Activated gamma-delta T cell treated with anti-CD3 and anti-CD28 coated beads, Interleukin-2, amount 50 U/mL, for 16 hours (primary cell): ENCODE measurements at places on chromosomes 11 and 22.

DNA sequence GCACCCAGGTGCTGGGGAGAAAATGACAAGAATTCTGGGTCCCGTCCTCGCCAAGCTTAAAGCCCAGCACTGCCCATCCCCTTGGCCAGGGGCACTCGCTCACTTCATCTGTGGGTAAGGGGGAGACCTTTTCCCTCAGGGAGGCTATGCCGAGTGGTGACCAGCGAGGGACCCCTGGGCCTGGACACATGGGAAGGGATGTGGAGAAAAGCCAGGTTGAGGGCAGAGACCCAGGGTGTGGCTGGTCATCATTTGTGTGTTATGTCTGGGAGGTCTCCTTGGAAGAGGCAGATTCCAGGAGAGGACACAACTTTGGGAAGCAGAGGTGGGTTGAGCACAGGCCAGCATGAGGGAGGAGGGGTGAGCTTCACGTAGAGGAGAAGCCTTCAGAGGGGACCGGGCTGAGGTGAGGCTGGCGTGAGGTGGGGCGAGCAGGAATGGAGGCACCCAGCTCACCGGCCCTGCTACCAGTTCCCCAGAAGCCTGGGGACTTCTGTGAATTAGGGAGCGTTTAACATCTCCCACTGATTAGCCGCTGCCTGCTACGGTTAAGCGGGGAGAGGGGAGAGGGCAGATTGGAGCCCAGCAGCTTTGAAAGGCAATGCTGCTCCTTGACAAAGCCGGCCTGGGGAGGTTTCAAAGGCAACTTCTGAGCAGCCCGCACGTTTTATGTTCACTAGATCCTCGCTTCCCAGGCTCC lies 25.8 kb upstream of the NECTIN1 start:
- DNase-seq: no peak

GRCh38 chr22:21702700-21703683 lies 32.6 kb downstream of the YPEL1 start:
- no peak for DNase-seq

- no peak for DNase-seq
These were observed 72.8 kb downstream of the LRRC32 start for GRCh38 chr11:76597533-76598425.

- DNase-seq: no peak
These were observed 142.6 kb downstream of the BRD1 start for GRCh38 chr22:49685116-49685515.

DNA sequence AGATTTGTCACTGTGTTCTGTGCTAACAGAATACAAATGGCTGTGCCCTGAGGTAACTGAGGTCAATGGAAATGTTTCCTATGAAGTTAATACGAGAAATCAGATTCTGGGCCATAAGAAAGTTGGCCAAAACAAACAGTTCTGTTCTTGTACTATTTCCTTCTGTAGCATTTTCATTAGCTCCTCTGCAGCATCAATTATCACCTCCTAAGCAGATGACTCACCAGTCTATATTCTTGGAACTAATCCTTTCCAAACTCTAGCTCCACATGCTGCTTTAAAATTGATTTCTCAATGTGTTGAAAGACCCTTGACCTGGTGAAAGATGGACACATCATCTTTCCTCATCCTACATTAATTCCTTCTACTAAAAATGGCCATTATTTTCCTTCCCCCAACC lies 736.0 kb downstream of the NELL1 start:
- no peak for DNase-seq

- peak; percentile 35 for DNase-seq
These were observed at the start of gene TSPO for GRCh38 chr22:43151251-43152002. Gene TSPO (plus strand): TSS chr22:43151559. CDS start chr22:43159239, 7,680 bp downstream.

DNA sequence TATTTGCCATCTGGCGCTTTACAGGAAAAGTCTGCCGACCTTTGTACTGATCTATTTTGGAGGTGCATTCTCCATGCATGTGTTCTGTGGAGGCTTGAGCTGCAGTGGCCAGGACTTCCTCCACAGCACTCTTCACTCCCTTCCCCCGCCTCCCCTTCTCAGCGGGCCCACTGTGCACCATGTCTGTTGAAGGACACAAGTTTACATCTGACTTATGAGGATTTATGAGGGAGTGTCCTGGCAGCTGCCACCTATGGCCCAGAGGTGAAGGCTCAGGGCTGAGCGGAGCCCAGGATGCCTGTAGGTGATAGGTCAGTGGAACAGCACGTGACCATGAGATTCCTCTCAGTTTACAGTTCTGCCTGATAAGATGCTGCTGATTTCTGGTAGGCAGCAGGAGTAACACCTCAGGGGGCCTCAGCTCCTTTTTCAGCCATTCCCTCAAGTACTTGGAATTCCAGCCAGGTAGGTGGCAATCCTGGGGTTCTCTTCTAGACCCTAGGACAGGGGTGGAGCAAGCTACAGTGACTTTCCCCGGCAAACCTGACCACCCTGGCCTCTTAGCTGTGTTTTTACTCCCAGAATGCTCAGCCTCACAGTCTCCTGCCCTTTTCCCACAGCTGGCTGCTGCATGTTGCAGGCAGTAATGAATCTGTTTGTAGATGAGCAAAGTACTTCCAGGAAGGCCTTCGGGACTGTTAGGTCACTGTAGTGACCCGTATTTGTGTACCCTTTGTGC lies 59.9 kb downstream of the PPFIBP2 start:
- DNase-seq: no peak

GRCh38 chr11:2182692-2183474 lies 11.3 kb upstream of the TH start:
- DNase-seq: no peak

- DNase-seq: no peak
These were observed 92.3 kb downstream of the BLID start for GRCh38 chr11:122023614-122024250.

DNA sequence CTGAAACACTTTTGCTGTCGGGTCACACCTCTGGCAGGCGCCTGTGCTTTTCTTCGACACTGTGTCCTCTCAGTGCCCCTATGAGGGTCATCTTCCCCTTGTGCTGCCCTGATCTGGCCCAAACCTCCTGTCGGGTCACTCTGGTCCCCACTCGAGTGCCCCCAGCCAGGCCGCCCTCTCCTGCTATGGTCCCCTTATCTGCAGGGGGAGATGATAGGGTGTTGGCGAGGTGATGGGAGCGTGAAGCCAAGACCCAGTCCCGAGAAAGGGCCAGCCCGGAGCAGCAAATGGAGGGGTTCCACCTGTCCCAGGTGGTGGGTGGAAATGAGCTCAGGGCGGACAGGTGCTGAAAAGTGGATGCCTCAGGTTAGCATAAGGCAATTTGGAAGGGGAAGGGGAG lies 9.7 kb downstream of the NADSYN1 start:
- DNase-seq: no peak

DNA sequence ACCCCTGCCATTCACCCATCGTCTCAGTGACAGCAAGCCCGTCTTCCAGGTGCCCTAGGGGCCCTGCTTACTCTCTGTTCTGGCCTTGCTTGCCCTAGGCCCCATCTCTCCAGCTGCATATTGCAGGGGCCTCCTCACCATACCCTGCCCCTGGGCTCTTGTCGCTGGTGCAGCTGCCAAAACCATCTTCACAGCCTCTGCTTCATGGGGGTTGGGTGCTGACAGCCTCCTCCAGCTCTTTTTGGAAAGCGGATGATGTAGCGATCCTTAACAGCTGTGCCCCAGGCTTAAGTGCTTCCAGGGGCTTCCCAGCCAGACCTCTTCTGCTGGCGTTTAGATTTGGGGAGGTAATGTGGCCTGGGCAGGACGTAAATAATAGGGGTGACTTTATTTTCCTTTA lies 61.2 kb upstream of the SUSD2 start:
- no peak for DNase-seq

DNA sequence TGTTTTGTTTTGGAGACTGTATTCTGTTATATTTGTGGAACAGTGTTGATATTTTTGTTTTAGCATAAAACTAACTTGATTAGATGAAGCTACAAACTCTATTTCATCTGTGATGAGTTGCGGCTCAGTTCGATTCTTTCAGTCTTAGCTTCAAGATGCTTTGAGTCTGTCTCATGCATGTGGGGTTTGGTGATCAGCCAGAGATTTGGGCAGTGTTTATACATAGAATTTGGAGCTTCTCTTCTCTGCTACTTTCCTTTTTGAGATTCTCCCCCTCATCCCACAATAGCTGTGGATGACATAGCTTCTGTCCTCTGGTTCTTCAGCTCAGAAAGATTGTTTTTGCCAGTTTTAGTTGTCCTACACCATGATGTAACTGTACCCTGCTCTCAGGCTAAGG lies 90.4 kb downstream of the ARHGAP20 start:
- no peak for DNase-seq

DNA sequence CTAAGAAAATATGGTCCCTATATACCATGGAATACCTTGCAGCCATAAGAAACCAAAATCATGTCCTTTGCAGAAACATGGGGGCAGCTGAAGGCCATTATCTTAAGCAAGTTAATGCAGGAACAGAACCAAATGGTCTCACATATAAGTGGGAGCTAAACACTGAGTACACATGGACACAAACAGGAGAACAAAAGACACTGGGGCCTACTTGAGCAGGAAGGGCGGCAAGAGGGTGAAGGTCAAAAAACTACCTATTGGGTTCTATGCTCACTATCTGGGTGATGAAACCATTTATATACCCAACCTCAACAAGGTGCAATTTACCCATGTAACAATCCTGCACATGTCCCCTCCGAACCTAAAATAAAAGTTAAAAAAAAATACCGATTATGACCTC lies 22.5 kb downstream of the GAS2 start:
- DNase-seq: no peak

DNA sequence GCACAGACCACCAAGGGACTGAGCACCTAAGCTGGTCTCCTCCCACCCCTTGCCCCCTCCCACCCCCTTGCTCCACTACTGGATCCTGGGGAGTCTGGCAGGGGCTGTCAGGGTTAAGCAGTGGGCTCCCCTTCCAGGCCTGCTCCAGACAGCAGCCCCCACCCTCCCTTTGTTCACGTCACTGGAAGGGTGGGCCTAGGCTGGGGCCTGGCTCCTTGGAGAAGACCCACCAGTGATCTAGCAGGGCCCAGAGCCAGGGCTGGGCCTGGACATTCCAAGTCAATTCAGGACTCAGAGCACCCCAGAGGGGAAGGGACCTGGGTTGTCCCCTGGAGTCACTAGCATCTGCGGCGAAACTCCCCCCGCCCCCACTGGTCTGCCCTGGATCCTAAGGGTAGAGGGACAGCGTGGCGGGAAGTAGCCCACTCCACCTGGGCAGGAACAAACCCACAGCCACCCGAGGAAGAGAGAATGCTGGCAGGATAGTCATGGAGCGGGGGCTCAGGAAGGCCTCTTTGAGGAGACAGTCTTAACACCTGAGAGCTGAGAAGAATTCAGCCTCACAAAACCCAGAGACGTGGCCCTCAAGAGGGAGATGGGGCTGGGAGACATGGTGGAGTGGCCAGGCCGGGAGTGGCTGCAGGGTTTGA lies 45.8 kb downstream of the IGLL1 start:
- DNase-seq: no peak

DNA sequence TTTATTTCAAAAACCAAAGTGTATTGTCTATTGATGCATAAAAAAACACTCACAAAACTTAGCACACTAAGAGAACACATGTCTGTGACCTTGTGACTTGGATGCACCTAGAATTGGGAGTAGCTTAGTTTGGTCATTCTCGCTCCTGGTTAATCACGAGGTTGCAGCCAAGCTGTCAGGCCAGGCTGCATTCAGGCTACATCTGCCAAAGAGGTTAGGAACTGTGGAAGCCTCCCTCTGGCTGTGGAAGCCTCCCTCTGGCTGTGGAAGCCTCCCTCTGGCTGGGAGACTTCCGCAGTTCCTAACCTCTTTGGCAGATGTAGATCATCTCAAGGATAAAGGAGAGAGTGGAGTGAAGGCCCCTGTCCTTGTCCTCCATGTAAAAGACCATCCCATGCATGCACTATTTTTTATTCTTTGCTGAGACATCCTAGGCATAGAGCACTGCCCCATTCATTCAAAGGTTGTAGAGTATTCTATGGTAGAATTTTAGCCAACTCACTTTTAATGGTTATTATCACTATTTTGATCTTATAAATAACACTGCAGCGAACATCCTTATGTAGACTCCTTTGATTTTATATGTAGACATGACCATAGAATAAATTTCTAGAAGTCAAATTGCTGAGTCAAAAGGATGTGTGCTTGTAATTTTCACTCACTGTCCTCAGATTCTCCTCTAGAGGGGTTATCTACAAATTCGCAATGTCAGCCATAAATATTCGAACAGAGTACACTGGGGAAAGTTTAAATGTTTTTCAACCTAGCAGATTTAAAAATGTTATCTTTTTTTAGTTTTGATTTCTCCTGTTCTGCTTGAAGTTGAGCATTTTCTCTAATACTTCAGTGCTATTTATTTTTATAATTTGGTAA lies 63.0 kb upstream of the IGLL5 start:
- no peak for DNase-seq

- DNase-seq: no peak
These were observed 52.5 kb upstream of the VSTM5 start for GRCh38 chr11:93902921-93903320.

DNA sequence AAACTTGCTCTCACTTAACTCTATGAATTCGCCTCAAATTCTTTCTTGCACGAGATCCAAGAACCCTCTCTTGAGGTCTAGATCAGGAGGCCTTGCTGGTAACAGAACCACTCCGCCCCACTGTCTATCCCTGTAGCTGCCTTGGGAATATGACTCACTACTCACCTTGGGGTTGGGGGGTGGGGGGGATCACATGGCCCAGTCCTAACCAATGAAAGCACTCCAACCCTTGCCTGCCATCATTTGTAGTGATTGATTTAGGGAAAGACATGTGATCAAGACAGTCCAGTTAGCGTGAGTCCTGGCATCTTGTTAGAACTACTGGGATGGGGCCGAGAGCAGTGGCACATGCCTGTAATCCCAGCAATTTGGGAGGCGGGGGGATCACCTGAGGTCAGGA lies 4.8 kb upstream of the MRTFA start:
- DNase-seq: no peak

GRCh38 chr11:92867913-92868619 lies 101.4 kb upstream of the MTNR1B start:
- DNase-seq: no peak

- no peak for DNase-seq
These were observed 2.8 kb upstream of the ACER3 start for GRCh38 chr11:76857781-76858410.

GRCh38 chr11:61027141-61027840 lies 55.8 kb downstream of the CD6 start:
- DNase-seq: no peak

DNA sequence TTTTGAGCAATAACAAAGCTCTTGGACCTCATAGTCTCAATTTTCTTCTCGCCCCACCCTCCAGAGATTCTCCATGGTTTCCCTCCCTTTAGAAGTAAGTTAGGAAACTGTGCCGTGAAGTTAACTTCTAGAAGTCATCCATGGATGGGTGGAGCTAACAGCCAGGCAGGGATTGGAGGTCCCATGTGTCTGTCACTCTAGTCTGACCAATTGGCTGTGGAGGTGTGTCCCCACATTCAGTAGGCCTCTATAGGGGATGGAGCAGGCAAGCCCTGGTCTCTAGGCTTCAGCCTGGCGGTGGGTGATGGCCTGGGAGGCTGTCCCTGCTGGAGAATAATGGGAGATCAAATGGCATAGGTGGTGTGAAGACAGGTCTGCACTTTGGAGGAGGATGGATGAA lies 50.7 kb downstream of the TP53I11 start:
- DNase-seq: no peak

GRCh38 chr11:31118566-31118965 lies 251.0 kb downstream of the DCDC1 start:
- DNase-seq: no peak

GRCh38 chr11:124753205-124753604 lies 1.1 kb upstream of the VSIG2 start:
- no peak for DNase-seq
